ENCODE measurements at places on chromosomes 5 and 9.

DNA sequence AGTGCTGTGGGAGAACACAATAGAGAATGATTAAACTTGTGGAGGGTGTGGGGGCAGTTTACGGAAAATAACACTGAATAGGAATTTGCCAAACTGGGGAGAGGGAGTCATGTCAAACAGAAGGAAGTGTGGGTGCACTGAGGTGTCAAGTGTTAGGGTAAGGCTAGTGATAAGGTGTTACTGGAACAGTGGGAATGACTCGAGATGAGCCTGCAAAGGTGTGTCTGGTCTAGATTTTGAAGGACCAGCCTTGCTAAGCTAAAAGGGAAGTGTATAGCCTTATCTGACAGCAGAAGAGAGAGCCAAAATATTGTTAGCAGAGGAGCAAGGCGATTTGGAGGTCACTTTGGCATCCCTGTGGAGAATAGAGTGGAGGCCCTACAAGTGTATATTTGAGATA, 4.2 kb downstream of the CNOT6 start:
- DNase-seq = no peak

GRCh38 chr9:121261755-121262154, 6.2 kb upstream of the GSN start:
- no peak for DNase-seq

DNA sequence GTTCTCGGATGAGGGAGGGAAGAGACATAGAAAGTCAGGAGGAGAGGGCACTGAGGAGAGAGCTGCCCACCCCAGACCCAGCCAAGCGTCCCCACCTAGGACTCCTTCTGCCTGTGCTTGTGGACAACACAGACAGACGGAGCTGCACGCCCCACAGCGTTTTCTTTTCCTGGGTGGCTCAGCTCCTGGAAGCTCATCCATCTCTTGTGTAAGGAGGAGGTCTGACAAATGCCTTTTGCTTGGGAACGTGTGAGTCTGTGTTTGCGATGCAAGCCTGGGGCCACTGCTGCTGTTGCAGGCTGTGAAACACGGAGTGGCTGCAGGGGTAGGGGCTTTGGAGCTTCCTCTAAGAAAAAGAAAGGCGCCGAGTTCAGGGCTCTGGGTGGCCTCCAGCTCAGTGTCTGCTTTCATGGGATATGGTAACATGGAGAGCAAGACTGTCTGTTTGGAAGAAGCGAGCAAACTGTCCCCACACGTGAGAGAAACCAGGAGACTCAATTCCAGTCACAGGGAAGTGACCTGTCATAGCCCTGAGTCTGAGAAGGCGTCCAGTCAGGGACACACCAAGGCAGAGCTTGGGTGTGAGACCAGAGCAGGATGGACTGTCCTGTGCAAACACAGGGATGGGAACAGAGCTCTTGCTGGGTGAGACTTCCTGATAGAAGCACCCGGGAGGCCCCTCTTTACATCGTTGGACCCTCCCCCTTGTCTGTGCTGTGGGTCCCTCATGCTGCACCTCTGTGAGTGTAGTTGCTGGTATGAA, 42.7 kb downstream of the GADD45G start:
- DNase-seq = no peak

GRCh38 chr5:107869438-107870115, 198.8 kb upstream of the EFNA5 start:
- DNase-seq = no peak

Data from stimulated activated CD8-positive, alpha-beta memory T cell treated with anti-CD3 and anti-CD28 coated beads, Interleukin-15, amount 100 ng/mL, for 4 hours (primary cell).